ENCODE measurements at places on chromosomes 2 and 18.
A peak's percentile ranks its signal among the peaks of the same experiment; 100 is the strongest.

- DNase-seq = no peak
These were observed 191.2 kb upstream of the SESTD1 start for GRCh38 chr2:179455824-179456223.

- DNase-seq = no peak
These were observed 1249.6 kb downstream of the CNTNAP5 start for GRCh38 chr2:125274718-125275117.

- no peak for DNase-seq
These were observed 48.3 kb downstream of the ALPK2 start for GRCh38 chr18:58580623-58581022.

DNA sequence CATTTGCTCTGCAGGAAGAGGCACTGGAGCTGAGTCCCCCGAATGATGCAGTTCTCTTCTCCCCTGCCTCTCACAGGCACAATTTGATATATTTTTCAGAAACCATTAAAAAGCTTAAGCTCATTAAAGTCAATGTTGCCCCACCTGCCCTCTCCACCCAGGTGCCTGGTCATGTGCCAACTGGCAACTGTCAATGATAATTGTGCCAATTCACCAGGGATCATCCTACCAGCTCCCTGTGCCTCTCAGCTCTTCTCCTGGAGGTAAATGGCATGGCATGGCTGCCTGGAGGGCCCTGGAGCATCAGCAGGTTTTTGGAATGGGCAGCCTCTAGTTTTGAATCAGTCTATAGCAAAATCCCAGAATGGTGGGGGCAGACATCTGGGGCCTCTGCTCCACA, 279.6 kb upstream of the ID2 start:
- peak; percentile 54 for DNase-seq

DNA sequence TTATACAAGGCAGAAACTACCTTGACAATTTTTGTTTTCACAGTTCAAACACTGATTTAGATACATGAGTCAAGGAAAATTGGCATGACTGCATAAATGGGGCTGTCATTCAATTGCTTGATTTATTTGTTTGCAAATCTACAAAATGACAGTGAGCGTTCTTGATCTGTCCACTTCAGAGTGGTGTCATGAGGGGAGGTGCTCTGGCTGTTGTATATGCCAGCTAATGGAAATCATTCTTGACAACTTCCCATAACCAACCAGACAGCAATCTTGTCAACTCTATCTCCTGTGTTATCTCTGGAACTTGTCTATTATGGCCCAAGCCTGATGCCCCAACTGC, 120.6 kb upstream of the UGP2 start:
- DNase-seq = no peak

DNA sequence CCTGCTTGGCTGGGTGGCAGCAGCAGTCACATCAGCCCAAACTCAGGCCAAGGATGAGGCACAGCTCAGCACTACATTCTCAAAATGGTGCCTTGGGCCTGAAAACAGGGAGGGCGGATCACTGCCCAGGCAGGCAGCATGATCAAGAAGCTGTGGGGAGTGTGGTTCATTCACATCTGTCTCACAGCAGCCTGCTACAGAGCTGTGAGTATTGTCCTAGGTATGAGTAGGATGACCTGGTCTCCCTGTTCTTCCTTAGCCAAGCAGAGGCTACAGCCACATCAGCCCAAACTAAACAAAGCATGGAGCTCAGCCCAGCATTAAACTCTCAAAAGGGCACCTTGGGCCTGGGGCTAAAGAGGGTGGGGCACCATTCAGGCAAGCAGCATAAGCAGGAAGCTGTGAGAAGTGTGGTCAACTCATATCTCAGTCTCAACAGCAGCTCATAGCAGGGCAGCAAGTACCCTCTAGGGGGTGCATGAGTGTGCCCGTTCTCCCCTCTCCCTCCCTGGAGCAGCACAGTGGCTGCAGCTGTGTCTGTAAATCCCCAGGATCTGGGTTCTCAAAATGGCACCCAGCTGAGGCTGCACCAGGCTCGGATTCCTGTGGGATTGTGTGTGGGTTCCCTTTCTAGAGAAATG, 139.6 kb downstream of the TRABD2A start:
- DNase-seq = no peak

- no peak for DNase-seq
These were observed 332.6 kb downstream of the SOX11 start for GRCh38 chr2:6024784-6025183.

Data from NCI-H1092 (cell line).